ENCODE measurements at places on chromosomes 12 and 14. TPM values are rescaled to one million over a fixed set of nuclear protein-coding genes. Genes with fewer than 3 reads are reported as not detected.

GRCh38 chr14:53278602-53279506 lies 125.7 kb upstream of the DDHD1 start:
- peak; percentile 61 for DNase-seq

- DNase-seq: peak; percentile 36
Measured at GRCh38 chr14:72736786-72737559, 156.9 kb downstream of the DPF3 start.

DNA sequence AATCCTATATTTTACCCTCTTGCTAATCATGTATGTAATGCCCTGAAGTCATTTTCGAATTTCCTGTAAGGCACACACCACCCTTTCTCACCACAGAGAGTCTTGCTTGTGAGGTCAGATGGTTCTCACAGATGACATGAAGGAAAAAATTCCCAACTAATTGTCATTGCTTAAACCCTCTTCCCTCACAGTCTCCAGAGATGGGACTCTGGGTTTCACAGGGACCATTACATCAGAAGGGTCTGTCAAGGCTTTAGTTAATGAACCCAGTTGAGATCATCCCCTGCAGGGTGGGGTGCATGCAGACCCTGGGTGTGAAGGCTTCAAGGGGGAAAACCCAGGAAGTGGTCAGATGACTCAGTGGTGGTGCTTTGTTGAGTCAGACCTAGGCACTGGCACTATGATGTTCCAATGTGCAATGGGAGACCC lies 229.6 kb downstream of the BCAT1 start:
- DNase-seq: peak; percentile 86

- DNase-seq: peak; percentile 8
Measured at GRCh38 chr14:95784137-95784536, 70.2 kb upstream of the TCL1A start.

DNA sequence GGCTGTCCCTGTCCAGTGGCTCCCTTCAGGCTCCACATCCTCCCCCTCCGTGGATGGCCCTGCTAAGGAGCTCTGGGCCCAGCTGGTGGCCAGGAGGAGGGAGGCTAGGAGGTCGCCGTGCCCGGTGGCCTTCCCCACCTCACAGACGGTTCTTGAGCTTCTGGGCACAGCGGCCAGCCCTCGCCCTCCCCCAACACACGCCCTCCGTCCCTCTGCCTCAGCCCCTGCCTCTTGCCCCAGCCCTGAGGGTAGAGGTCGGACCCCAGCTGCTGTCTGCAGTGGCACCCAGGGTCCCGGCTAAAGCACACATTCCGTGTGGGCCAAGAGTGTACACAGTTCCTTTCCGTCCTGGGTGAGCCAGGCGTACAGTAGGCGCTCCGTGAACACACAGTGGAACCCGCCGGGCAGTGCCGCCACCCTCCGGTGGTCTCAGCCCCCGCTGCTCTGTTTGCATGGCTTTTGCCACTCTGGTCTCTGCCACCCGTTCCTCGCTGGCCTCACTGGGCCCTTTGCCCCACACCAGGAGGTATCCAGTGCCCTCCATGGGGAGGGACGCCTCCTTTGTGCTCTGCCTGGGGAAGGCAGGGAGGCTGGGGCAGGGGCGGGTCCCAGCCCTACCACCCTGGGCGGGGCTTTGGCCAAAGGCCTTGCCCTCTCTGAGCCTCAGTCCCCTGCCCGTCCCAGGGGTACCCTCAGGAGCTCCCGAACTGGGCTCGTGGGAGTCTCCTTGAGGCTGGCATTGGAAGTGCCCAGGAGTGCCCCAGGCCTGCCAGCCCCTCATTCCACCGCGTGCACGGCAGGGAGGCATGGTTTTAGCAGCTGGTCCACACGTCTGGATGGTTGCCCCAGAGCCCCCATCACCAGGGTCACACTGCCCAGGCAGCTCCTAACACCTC lies 13.0 kb downstream of the TRMT61A start:
- no peak for DNase-seq

DNA sequence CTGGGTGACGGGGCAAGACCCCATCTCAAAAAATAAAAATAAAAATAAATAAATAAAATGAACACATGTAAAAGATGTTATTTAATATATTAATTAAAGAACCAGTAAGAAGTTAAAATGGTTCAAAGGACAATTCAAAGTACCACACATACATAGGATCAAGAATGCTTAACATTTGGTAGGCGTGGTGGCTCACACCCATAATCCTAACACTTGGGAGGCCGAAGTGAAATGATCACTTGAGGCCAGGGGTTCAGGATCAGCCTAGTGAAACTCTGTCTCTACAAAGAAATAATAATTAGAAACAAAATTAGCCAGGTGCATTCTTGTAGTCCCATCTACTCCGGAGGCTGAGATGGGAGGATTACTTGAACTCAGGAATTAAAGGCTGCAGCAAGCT lies 53.3 kb downstream of the SPATS2 start:
- DNase-seq: no peak

GRCh38 chr14:75369506-75369905 lies 58.3 kb upstream of the JDP2 start:
- no peak for DNase-seq

DNA sequence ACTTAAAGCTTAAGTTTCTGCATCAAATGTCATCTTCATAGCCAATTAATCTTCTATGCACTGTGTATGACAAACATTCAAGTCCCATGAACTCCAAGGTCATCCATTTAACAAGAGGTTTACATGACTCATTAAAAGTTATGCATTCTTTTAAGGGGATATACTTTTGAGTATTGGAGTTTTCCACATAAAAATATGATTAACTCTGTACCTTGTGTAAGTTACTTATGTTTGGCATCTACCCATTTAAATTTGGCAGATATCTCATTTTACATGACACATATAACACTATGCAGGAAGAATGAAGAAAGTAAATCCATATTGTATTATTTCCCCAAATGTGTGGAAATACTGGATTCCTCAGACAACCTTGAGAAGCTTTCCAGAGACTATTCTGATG lies 240.2 kb downstream of the PAX9 start:
- peak; percentile 29 for DNase-seq

GRCh38 chr12:104154286-104154685 lies 16.3 kb upstream of the NFYB start:
- DNase-seq: no peak

GRCh38 chr14:61326847-61327246 lies 5.5 kb downstream of the PRKCH start:
- peak; percentile 12 for DNase-seq

GRCh38 chr14:103520657-103521437 lies 1.8 kb downstream of the CKB start:
- no peak for DNase-seq

GRCh38 chr12:47979166-47979565 lies 15.8 kb downstream of the TMEM106C start:
- no peak for DNase-seq

DNA sequence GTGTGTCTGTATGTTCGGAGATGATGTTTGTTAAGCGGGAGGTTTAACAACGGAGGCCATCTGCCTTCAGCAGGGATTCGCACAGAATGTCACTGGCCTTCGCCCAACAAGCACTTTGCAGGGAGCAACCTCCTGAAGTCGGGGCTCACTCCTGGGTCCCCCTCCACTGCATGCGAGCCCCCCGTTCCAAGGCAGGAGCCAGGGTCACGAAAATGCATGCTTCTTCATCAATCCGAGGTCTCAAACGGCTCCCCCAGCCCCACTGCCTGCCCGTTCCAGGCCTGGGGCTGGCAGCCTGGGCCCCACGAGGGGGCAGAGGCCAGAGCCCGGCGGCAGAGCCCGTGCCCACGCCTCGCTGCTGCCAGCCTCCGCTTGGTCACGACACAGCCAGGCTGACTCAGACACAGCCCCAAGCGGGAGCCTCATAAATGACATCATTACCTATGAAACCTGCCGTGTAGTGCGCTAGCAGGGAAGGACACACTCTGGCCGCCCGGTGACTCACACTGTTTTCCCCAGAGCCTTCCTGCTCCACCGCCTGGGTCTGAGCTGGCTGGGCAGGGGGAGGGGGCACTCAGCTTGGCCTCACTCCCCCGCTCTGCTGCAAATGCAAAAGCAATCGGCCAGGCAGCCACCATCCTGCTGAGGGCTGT lies 169.5 kb upstream of the RTL1 start:
- DNase-seq: peak; percentile 97

- DNase-seq: no peak
Measured at GRCh38 chr14:55545779-55546178, 34.2 kb upstream of the KTN1 start.

GRCh38 chr12:81221681-81222080 lies 143.8 kb downstream of the ACSS3 start:
- DNase-seq: no peak

DNA sequence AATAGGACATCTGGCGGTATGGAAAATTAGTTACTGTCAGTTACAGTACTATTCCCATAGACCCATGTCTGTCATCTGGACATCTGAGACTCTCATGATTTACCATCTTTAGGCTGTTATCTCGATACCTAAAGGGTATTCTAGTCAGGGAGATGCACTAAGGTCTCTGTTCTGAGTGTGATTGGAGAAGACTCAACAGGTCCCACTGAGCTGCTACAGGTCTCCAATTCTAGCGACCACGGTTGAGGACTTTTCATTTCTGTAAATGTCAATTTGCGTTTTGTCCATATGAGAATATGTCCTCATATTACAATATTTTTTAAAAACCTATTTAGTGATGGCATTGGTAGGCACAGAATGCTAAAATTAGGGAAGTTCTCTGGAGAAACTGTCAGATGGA lies 1160.2 kb downstream of the TMEM121 start:
- no peak for DNase-seq

DNA sequence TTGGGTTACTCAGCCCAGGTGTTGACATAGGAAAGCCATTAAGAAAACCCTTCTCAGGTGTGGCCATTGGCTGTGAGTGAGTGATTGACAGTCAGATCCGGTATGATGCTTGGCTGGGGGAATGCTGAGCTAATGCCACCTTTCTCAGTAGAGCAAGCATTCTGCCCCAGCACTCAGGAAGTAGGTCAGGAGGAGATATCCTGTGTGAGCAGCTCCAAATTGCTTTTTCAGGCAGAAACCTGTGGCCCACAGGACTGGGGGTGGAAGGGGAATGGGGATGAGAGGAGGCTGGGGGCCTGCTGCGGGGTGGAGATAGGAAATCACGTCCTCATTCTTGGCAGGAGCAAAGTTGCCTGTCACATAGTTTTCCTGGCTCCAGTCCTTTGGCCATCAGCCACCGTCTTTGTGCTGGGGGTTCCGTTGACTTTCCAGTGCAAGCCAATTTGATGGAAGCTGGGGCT lies 55.7 kb downstream of the NINJ2 start:
- DNase-seq: peak; percentile 9

- DNase-seq: no peak
Measured at GRCh38 chr12:7264538-7264937, 39.3 kb upstream of the ACSM4 start.

DNA sequence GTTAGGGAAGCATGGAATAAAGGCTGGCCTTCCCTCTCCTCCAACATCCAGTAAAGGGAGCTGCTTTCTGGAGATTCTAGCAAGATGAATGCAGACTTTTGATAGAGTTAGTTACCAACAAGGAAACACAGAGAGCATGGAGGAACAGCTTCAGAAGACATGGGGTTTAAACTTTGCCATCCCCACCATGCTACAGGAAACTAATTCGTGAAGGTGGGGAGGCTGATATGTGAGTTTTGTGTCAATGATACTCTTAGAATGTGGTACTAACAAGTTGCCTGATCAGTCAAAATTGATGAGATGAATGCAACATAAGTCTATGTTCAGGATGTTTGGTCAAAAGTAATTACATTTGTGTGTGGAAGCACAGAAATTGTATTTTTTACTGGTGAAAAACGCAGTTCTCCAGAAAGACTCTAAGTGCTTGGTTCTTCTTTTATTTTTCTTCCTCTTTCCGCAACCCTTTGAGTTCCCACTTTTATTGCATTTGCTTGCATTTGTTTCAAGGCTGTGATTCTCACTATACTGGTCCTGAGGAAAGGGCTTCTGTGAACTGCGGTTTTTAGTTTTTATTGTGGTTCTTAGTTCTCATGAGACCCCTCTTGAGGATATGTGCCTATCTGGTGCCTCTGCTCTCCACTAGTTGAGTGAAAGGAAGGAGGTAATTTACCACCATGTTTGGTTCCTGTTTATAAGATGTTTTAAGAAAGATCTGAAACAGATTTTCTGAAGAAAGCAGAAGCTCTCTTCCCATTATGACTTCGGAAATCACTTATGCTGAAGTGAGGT lies at the start of gene CLEC4A:
Gene CLEC4A, plus strand, starts transcription at position 494 of the 789 bp plus-strand sequence. Its CDS starts 262 bp downstream, at position 756.
- no peak for DNase-seq

DNA sequence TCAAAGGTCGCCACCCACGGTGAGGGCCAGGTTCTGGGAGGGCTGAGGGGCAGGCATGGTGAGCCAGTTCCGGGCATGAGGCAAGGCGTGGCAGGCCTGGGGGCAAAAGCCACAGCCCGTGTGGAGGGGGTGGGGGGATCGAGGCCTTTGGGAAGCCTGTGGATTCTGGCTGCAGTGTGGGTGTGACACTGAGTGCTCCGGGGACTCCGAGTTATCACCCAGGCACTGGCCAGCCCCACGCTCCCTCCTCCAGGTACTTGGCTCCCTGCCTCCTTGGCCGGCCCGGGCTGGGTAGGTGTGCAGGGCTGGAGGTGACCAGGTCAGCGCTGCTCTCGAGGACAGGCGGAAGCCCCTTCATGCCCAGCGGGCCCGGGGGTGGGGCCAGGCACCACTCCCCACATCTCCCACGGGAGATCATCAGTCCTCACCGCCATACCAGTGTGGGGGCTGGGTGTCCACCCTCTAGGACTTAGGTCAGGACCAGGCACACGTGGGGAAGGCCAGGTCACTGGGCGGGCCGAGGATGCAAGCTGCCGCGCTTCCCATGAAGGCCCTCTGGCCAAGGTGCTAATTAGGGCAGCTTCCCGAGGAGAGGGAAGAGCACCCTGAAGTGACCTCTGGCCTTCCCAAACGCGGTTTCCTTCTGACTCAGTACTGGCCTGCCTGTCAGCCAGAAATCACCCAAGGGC lies 34.1 kb upstream of the TDRD9 start:
- DNase-seq: no peak

DNA sequence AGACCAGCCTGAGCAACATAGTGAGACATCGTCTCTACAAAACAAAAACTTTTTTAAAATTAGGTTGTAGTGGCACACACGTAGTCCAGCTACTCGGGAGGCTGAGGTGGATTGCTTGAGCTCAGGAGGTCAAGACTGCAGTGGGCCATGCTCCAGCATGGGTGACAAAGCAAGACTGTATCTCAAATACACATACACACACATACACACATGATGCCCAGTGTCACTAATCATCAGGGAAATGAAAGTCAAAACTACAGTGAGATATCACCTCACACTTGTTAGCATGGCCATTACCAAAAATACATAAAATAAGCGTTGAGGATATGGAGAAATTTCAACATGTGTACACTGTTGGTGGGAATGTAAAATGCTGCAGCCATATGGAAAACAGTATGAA lies 33.2 kb upstream of the KICS2 start:
- no peak for DNase-seq

Gene RNF212B
- total RNA-seq: not detected

Gene TMEM121
- total RNA-seq: 1.9 TPM

Gene MGP
- total RNA-seq: 12.6 TPM

Gene CISTR
- total RNA-seq: not detected

Gene RSRC2
- total RNA-seq: 33.1 TPM
